Endodermal cell (in vitro differentiated cells): ENCODE measurements at places on chromosomes 16 and 17. TPM values are rescaled to one million over a fixed set of nuclear protein-coding genes. Genes with fewer than 3 reads are reported as not detected.
A peak's percentile ranks its signal among the peaks of the same experiment; 100 is the strongest.

GRCh38 chr16:3965306-3965705 lies 84.8 kb upstream of the CREBBP start:
- peaks cover 3% of the 10 kb centered on the region for H3K4me1 ChIP-seq
- no peaks in the 10 kb centered on the region for H3K36me3 ChIP-seq
- H3K27me3 ChIP-seq, result no peaks in the 10 kb centered on the region
- DNase-seq, result no peak
- no peak overlapping the region for H3K4me3 ChIP-seq
- H3K27ac ChIP-seq, result no peak overlapping the region

DNA sequence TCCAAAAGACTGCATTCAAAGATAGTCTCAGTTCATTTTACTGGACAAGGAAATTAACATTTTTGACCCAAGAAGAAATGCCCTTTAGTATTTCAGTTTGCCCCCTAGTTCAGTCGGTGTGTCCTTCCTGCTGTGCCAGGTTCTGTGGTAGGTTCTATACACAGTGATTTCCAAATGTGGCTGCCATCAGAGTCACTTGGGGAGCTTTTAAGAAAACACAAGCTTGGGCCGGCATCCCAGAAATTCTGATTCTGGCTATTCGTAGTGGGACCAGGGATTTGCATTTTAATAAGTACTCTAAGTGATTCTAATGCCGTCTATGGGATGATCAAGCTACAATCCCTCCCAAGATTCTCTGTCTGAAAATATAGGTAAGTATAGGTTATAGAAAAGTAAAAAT lies 10.2 kb downstream of the RSPRY1 start:
- H3K36me3 ChIP-seq, result peaks cover 22% of the 10 kb centered on the region
- no peaks in the 10 kb centered on the region for H3K27me3 ChIP-seq
- no peak for DNase-seq
- peaks cover 4% of the 10 kb centered on the region for H3K4me1 ChIP-seq

- no peaks in the 10 kb centered on the region for H3K4me1 ChIP-seq
- no peak for DNase-seq
- H3K27ac ChIP-seq, result no peak overlapping the region
- H3K4me3 ChIP-seq, result no peak overlapping the region
Observed at GRCh38 chr17:65666876-65667321, 105.5 kb upstream of the AXIN2 start.

The GCSH gene
- total RNA-seq, result 83.5 to 112 TPM (median 109 TPM) in 3 replicates

DNA sequence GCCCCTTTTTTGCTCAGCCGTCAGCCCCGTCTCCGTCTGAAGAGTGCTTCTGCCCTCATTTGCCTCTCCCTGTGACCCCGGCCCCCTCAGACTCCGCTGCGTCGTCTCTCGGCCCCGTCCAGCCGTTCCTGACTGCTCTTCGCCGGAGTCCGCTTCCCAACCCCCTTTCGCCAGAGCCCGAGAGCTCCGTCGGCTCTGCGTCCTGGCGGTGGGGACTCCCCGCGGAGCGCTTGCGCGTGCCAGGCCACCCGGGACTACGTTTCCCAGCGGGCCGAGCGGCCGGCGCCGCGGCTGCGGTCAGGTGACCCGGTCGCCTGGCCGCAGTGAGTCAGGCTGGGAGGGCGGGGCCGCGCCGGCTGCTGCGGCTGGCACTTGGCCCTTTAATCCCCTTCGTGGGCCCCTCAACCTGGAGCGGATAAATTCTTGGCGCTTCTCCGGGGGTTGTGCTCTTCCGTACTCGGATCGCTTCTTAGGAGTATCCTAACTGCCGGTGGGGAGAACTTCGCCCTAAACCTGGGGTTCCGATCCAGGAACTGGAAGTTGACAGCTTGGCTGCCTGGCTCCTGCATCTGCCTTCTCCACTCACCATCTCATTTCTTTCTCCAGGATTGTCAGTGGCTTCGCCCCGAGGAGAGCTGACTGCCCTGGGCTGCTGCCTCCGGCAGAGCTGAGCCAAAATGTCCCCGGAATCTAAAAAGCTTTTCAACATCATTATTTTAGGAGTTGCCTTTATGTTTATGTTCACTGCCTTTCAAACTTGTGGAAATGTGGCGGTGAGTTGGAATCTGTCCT lies at the start of gene MFSD11:
Gene MFSD11, plus strand, starts transcription at position 444 of the 792 bp plus-strand sequence. Its CDS starts 234 bp downstream, at position 678.
- no peaks in the 10 kb centered on the region for H3K27me3 ChIP-seq
- H3K4me3 ChIP-seq, result peak within 1 kb of the TSS; percentile 100
- peaks cover 52% of the 10 kb centered on the region for H3K36me3 ChIP-seq
- peak; percentile 99 for DNase-seq
- peaks cover 9% of the 10 kb centered on the region for H3K4me1 ChIP-seq

DNA sequence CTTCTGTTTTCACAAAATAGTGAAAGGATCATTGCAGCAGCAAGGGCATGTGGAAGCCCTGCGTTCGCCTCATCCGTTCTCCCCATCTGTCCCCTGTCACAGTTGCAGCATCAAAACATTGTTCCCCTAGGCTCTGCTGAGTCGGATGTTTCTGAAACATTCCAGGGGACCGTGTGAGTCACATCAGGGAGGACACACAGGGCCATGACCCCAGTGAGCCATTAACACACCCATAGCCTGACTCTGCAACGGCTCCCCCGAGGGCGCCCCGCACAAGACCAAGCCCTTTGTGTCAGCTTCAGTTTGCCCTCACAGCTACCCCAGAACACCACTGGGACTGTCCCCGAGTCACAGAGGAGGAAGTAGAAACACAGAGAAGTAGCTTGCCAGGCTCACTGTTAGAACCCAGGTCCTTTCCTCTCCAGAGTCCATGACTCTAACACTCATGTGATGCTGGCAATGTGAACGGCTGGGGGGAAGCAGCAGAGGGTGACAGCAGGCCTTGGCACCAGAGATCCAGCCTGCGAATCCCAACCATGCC lies 63.3 kb upstream of the HSBP1 start:
- peak; percentile 67 for DNase-seq
- no peaks in the 10 kb centered on the region for H3K36me3 ChIP-seq
- H3K27ac ChIP-seq, result peak overlapping the region; percentile 36
- no peaks in the 10 kb centered on the region for H3K4me1 ChIP-seq
- no peaks in the 10 kb centered on the region for H3K27me3 ChIP-seq

The RRAD gene
- 0.55 TPM in 1 of 3 replicates, not detected in the others for total RNA-seq
